AG09319 (cell line): ENCODE measurements at places on chromosomes 5 and 9.

- DNase-seq = no peak
These were observed 2.1 kb downstream of the ZNF608 start for GRCh38 chr5:124744170-124744971.

GRCh38 chr5:109485030-109485429, 75.3 kb upstream of the PJA2 start:
- DNase-seq = no peak

GRCh38 chr5:77607324-77607723, 31.2 kb downstream of the OTP start:
- DNase-seq = no peak

DNA sequence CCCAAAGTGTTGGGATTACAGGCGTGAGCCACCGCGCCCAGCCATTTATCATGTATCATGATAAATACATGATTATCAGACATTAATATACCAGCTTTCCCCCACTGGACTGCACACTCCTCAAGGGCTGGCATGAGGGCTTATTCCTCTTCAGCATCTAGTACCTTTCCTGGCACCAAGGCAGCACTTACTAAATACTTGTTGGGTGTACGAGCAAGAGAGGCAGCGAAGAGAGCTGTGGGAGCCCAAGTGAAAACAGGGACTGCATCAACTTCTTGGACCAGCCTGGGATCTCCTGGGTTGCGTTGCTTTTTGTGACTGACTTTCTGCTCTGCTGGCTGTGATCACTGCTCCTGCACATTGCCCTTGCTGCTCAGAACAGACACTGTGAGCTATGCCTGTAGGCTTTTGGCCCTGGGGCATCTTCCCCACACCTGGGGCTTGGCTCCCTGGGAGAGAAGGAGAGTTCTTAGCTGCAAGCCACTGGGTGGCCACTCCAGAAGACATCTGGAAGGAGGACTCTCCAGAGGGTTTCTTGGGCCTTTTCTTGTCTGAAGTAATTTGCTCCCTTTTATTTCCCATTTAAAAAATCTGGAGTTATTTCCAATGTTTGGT, 224.3 kb downstream of the NR3C1 start:
- no peak for DNase-seq

DNA sequence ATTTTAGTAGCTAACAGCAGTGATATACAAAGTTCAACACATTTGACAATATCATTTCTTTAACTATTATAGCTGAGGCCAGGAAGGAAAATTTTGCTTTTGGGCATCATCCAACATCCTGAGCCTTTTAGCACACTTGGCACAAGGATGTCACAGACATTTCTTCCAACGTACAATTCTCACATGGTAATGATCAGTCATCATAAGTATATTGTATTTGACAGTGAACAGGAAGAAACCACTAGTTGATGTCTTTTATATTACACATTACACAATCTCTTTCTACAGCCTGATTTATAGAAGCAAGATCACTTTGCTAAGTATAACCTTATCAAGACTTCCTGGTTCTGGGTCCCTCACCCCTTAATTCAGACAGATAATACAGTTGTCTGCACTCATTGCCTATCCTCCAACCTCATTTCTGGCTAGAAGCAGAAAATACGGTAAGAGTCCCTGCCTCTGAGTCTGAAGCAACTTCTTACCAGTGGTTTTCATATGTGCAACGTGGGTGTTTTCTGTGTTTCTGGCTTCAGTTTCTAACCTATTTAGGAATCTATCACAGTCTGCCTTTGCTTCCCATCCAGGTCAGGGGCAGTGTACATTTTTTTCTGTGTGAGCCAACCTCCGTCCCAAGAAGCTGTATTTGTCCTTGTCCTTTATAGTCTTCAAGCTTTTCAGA, 167.8 kb downstream of the PAM start:
- no peak for DNase-seq

DNA sequence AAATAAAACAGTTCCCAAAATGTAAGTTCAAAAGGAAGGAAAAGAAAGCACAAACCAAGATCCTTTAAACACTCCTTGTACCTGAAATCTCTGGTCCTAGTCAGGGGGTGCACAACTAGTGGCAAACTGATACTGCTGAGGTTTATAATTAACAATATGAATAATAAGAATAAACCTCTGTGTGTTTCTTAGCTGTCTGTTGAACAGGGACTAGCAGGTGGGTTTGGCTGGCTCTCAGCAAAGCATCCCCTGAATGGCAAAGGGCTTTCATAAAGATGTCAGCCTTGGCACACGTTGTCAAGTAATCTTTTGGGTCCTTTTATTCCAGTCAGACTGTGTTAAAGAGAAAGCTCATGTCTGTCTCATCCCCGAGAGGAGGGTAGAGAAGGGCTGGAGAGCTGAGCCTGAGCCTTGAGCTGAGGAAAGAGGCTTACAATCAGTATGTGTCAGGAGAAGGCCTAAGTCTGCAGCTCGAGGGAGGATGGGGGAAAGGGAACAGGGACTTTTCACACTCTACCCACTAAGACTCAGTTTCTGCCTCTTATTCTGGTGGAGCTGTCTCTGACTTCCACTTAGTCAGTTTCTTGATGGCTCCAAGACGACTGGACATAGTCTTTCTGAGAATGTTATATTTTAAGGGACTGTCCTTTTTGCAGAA, 123.0 kb downstream of the GALNT10 start:
- no peak for DNase-seq

GRCh38 chr9:3875361-3876132, 349.7 kb upstream of the RFX3 start:
- peak; percentile 59 for DNase-seq

GRCh38 chr5:113218200-113218599, 216.6 kb downstream of the TSSK1B start:
- DNase-seq = no peak

DNA sequence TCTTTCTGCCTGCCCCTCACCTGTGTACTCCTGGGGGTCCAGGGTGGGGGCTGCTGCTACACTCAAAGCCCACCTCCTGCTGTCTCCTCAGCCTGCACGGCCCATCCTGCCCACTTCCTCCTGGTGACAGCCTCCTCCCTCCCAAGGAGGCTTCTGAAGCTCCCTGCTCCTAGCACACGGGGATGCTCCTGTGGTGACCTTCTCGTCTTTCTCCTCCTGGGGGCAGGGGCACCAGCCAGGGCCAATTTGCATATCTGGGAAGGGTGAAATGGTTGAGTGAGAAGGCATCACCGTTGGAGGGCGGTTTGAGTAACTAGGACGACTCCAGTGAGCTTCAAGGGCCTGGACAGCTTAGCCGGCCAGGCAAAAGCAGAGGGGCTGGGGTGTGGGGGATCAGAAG, 51.9 kb upstream of the COL5A1 start:
- no peak for DNase-seq

GRCh38 chr9:74742191-74742790, 145.4 kb downstream of the TRPM6 start:
- no peak for DNase-seq

DNA sequence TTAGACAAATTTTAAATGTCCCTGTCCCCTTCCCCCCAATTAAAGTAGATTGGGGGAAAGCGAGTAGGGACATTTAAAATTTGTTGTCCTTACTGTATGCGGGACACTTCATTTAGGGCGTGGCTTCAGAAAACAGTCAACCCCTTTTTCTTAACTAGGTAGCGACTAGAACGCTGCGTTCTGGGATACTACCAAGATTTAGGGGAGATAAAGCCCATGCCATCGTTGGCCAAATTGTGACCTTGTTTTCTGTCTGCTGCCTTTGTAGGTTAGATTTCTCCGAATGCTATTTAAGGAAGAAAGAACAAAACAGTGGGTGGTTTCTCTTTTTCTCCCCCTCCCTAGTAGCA, 1.2 kb downstream of the CKS2 start:
- DNase-seq = no peak

DNA sequence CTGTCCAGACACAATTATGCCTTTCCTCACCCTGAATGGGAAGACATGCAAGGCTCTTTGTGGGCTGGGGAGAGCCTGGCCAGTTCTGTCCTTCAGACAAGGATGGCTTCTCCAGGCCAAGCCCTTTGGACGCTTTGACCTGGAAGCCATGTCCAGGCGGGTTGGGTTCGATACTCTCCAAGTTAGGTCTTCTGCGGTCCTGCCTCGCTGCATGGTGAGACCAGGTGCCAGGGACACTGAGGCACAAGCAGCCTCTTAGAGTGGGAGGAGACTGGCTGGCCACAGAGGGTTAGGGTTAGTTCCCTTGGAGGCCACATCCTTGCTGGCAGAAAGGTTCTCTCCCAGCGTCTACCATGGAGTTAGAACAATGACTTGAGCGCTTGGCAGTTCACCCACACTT, 67.6 kb downstream of the SHB start:
- no peak for DNase-seq

- DNase-seq = no peak
These were observed 50.1 kb downstream of the PKD2L2 start for GRCh38 chr5:137939331-137939730.

GRCh38 chr9:91211919-91212318, 149.8 kb downstream of the AUH start:
- no peak for DNase-seq

GRCh38 chr5:20611620-20612019, 623.6 kb upstream of the CDH18 start:
- DNase-seq = no peak

DNA sequence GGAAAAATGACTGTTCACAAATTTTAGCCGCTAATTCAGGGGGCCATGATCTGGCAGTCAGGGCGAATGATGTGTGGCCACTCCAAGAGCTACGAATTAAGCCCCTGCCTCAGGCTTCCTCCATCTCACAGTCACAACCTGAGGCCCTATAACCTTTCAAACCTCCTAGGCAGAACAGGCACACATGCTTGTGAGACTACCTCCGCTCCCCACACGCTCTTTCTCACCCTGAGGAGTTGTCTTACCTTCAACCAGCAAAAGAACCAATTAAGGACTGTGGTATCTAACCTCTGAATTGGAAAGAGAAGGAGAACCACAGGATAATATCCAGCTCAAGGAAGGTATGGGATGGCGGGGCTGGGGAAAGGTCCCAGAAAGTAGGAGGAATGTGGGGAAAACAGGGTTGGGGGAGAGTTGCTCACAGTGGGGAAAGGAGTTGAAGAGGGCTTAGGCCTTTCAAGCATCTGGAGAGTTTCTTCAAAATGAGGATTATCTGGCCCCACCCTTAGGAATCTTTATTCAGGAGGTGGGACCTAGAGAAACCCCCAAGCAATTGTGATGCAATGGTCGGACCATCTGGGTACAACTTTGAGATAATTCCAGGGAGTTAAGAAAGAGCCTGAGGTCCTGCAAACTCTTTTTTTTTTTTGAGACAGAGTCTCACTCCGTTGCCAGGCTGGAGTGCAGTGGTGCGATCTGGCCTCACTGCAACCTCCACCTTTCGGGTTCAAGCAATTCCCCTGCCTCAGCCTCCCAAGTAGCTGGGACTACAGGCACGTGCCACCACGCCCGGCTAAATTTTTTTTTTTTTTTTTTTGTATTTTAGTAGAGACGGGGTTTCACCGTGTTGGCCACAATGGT, 5.5 kb downstream of the PCDH1 start:
- DNase-seq = no peak

- DNase-seq = no peak
These were observed 38.9 kb downstream of the HAVCR1 start for GRCh38 chr5:157020002-157020401.
